ENCODE measurements at places on chromosomes 5 and 9.

DNA sequence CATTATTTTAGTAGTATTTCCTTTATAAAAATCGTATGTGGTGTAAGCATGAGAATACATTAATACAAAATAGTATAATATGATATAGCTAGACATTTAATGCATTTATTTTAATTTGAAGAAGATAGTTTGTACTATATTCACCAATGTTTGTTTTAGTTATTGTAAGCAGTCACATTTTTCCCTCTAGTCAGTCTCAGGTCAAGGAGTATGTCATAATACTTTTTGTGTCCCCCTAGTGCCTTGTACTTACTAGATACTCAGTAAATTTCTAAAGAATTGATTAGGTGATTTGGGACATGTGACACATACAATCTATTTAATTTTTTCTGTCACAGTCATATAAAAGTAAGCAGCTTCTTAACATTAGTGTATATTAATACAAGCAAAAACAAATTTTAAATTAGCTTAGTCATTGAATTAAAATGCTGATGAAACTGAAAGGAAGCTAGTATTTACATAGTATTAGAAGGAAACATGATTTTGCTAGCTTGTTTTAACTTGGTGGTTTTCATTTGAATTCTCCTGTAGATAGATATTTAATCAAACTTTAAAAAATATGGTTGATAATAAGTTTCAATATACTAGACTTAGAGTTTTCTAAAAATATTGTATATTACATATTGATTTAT, 242.2 kb downstream of the FER start:
- no peak for DNase-seq

GRCh38 chr5:14144586-14145434, 1.7 kb downstream of the TRIO start:
- peak; percentile 83 for DNase-seq

- DNase-seq, result peak; percentile 73
These were observed 80.0 kb upstream of the TUT7 start for GRCh38 chr9:86434039-86434726.

DNA sequence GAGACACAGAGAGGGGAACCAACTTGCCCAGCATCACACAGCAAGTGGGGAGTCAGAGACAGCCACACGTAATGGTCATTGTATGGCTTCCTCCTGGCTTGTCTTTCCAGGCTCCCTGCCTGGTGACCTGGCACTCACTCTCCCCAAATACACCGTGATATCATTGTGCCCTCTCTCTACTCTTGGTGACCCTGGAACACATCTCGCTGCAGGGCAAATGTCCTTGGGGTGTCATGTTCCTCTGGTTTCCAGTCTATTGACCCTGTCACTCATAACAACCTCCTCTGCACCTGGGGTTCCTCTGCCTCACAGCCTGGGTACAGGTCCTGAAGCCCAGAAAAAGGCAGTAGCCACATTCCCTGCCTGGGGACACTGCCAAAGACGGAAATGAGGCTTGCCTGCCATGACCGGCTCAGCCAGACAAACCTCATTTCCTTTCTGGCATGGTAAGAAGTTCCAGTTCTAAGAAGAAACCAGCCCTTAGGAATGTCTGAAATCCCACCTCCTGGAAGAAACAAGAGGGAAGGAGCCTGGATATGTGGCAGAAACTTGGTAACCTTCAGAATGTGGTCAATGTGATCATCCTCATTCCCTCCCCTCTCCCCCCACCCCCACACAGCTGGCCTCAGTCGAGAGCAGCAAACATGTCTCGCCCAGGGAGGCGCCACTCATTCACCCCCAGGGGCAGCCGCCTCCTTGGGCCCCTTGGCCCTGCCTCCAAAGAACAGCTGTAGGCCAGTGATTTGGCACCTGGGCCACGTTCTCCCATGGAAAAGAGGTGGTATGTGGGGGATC, 30.6 kb upstream of the SMU1 start:
- DNase-seq, result no peak

- no peak for DNase-seq
These were observed 23.4 kb downstream of the HRH2 start for GRCh38 chr5:175681045-175681967.

- no peak for DNase-seq
These were observed 400.7 kb downstream of the KIAA0825 start for GRCh38 chr5:94217745-94218144.

DNA sequence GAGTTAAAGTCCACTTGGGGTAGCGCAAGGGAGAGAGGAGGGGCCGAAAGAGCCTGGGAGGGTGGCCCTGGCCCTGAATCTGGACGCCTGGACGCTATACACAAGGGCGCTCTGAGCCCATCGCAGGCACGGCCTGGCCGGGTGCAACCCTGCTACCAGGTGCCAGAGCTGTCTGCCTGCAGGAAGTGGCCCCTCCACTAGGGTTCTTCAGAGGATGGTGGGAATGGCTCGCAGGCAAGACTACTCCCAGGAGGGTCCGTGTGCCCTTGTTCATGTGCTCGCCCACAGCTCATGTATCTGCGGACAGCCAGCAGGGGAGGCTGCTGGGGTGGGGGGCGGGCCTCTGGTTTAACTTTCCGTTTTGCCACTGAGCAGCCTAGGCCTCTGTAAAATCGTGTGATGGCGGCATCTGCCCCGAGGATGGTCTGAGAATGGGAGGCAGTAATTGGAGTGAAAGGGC, 1.4 kb upstream of the NKD2 start:
- DNase-seq, result no peak

DNA sequence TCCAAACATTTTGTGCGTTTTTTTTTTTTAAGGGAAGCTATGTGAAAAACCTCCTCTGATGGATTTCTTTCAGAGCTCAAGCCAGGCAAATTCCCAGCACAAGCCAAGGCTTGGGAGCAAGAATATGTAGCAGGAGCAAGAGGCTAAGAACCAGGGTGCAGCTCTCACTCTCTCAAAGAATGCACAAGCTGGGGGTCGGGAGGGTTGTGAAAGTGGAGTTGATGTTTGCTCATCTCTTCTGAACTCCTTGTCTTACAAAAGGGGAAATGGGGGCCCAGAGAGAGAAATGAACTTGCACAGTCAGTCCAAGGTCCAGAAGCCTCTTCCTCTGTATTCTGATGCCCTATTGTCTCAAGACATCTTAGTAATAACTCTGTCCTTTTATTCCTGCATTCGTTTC, 7.7 kb upstream of the TRAF1 start:
- peak; percentile 51 for DNase-seq

- DNase-seq, result no peak
These were observed 216.6 kb upstream of the EFNA5 start for GRCh38 chr5:107887166-107887943.

- DNase-seq, result no peak
These were observed 37.3 kb downstream of the PROP1 start for GRCh38 chr5:177958696-177959095.

- no peak for DNase-seq
These were observed 3.8 kb downstream of the OLFML2A start for GRCh38 chr9:124780757-124781151.

DNA sequence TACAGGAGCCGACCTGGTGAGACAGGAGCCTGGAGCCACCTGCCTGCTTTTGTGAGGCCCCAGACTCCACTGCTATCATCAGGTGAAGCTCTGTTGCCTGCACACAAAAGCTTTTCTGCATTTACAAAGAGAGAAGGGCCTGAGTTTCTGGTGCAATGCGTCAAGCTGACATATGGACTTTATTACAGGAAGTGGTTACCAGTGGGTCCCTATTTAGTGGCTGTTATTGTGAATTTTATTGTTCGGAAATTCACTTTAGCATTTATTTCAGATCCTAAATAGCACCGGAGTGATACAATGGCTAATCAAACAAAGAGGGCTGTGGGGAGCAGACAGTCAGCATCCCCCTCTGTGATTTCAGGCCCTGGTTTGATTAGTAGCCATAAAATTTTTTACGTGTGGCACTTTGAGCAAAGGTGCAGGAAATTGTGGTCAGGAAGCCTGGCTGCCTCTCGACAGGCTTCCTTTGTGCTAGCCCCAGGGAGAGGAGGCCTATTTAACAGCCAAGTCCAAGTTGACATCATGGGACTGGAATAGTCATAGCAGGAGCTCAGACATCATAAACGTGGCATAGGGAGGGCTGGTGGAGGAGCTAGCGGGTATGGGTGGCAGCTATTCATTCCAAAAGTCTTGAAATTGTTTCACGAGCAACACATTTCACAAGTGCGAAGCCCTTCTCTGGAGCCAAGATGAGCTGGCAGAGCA, 8.4 kb downstream of the TGFBI start:
- DNase-seq, result peak; percentile 46

GRCh38 chr5:6631441-6631840, 1.4 kb downstream of the NSUN2 start:
- DNase-seq, result no peak

DNA sequence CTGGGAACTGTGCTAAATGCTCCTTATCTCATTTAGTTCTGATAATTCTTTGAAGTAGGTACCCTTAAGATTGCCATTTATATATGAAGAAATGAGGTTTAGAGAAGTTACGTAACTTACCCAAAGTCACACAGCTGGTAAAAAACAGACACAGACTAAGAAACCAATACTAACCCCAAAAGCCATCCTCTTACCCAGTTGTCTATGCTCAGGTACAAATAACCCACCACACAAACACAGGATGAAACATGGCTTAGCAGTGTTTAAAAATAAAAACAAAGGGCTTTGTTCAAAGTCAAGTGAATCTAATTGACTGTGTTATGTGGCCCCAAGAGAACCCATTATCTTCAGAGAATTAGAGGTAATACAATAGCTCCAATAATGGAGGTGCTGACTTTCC, 37.0 kb upstream of the IL7R start:
- DNase-seq, result no peak

DNA sequence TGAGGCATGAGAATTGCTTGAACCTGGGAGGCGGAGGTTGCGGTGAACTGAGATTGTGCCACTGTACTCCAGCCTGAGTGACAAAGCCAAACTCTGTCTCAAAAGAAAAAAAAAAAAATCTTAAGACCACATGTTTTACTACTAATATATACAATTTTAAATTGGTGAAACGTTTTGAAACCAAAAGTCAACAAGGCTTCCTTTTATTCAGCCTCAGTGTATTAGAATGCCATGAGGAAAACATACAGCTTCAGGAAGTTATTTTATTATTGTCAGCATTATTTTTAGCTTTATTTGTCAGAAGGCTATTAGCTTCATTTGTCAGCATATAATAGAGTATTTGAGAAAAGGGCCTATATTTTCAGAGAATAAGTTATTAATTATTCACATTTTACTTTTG, 163.9 kb upstream of the SH3GL2 start:
- DNase-seq, result no peak

DNA sequence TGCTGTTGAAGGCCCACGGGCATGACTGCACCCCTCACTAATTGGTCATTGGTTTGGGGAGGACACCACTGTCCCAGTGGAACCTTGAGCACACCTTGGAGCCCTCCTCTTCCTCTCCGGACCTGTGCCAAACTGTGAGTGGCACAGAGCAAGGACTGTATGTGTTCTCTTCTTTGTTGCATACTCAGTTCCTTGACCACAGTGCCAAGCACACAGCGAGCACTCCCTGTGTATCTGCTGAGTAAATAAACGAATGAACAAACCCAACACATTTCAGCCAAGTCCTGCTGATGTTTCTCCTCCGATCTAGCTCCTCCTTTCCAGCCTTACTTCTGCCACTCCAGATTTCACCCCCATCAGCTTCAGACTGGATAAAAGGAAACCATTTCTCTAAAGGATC, 2.7 kb upstream of the TRIM52 start:
- DNase-seq, result no peak

GRCh38 chr9:26662476-26662875, 230.1 kb downstream of the CAAP1 start:
- no peak for DNase-seq

- DNase-seq, result no peak
These were observed 49.9 kb downstream of the ITGA1 start for GRCh38 chr5:52837591-52838001.

GRCh38 chr5:72394688-72395087, 74.5 kb downstream of the PTCD2 start:
- peak; percentile 52 for DNase-seq

- DNase-seq, result no peak
These were observed 17.3 kb upstream of the ARSB start for GRCh38 chr5:79002374-79002773.

DNA sequence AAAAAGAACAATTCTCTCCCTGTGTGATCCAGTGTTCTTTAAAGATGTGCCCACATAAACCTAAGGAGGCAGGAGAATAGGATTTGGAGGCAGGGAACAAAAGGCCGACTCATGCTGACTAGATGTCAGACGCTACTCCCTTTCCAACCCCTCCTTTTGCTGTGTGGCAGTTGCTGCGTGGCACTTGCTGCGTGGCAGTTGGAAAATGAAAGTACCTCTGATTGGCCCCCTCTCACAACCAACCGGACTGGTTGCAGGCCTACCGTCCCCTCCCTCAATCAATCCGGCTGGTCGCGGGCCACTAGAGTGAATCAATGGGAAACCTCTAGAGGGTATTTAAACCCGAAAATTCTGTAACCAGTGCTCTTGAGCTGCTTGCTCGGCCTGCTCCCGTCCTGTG, 551.0 kb downstream of the KIF4B start:
- DNase-seq, result no peak

GRCh38 chr5:9313751-9314150, 232.1 kb downstream of the SEMA5A start:
- DNase-seq, result no peak

- peak; percentile 27 for DNase-seq
These were observed at the start of gene ASS1 for GRCh38 chr9:130444565-130445221. ASS1 (plus strand) TSS chr9:130444961; CDS start chr9:130452229, 7,268 bp downstream.

- peak; percentile 35 for DNase-seq
These were observed 21.8 kb upstream of the ANKRD18A start for GRCh38 chr9:38641985-38642864.

DNA sequence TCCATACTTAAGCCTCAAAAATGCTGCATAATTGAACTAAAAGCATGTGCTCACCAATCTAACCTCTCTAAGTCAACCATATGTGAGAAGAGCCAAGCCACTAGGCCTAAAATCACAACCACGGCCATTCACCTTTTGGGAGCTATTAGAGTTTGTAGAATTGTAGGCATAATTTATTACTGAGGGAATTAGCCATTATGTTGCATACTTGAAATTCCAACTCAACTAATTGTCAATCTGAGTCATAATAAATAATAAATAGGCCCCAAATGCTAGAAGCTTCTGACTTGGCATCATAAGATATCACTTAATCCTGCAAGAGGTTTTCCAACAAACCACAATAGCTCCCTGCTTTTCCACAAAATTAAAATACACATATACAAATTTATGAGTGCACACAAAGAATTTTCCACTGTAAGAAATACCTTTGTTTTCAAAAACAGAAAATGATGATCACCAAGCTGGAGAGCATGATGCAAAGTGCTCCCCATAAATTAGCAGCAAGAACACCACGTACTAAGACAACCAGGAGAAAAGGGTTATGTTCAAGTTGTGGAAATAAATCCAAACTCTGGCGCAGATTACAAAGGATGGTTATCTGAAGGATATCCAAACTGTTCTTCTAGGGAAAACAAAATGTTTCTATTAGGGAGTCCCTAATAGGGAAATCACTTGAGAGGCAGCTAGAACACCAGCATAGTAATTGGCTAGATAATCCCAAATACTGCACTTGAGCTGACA, 250.0 kb upstream of the SLC30A5 start:
- DNase-seq, result no peak

Data from hematopoietic multipotent progenitor cell treated with erythropoietin and hydrocortisone succinate and interleukin-3 and kit ligand, for 6 days (in vitro differentiated cells).